ENCODE measurements at places on chromosomes 5 and 9.
A peak's percentile ranks its signal among the peaks of the same experiment; 100 is the strongest.

GRCh38 chr9:17978773-17979172 lies 399.9 kb downstream of the SH3GL2 start:
- no peak for DNase-seq

DNA sequence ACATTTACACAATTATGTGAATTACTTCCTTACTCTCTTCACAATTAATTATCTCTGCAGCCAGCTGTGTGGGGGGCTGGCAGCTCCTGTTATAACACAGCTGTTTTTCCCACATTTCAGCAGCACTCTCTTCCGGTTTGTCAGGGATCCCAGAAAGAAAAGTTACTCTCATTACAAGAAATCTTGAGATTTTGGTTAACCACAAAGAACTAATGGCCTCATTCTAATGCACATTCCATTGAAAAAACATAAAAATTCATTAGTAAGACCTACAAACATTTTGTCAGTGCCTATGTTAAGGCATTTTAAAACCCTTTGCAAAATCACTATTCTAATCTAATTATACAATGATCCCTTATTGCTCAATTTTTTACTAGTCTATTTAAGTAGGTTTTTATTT lies 64.1 kb downstream of the PDE4D start:
- peak; percentile 45 for DNase-seq

GRCh38 chr9:107488375-107489143 lies 1.0 kb downstream of the KLF4 start:
- DNase-seq, result peak; percentile 83

DNA sequence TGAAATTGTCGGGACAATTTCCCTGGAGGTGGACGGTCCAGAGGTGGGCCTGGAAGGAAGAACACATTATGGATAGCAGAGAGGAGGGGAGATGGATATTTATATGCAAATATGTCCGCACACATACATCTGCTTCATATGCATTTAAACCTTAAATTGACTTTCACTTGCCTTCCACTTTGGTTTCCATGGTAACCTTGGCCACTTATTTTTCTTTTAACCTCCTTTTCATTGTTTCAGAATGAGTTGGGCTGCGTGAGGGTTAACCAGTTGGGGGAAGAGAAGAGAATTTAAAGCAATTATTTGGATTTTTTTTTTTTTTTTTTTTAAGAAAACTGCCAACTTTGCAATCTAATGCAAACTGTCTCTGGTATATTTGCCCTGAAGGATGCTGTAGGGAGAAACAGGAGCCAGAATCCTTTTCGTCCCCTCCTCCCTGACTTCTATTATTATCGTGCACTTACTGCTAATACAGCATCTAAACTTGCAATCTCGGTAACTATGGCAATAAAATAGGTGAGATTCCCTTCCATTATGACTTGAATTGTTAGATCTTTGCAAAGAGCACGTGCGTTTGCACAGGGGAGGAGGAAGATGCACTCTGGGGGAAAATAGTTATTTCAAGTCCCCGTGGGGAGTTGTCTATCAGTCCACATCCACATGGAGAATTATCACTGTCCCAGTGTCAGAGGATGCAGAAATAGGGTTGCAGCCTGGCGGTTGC lies 35.6 kb downstream of the TLR4 start:
- no peak for DNase-seq

DNA sequence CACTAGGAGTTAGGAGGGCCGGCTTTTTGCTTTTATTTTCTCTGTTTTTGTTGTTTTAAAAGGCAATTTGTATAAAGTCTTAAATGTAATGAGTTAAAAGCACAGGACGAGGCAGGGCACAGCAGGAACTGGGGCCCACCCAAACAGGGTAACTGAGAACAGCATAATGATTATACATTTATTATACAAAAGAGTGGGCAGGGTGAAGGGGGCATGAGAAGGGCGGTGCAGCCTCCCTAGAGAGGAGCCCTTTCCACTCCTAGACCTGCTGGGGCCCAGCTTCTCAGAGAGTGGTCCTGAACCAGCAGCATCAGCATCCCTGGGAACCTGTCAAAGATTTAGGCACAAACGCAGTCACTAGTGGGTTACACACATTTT lies 438.0 kb downstream of the AGTPBP1 start:
- no peak for DNase-seq

- DNase-seq, result peak; percentile 25
Measured at GRCh38 chr9:29212397-29213387, 1639.4 kb upstream of the C9orf72 start.

- DNase-seq, result no peak
Measured at GRCh38 chr9:72527801-72528195, 6.4 kb downstream of the TMC1 start.

DNA sequence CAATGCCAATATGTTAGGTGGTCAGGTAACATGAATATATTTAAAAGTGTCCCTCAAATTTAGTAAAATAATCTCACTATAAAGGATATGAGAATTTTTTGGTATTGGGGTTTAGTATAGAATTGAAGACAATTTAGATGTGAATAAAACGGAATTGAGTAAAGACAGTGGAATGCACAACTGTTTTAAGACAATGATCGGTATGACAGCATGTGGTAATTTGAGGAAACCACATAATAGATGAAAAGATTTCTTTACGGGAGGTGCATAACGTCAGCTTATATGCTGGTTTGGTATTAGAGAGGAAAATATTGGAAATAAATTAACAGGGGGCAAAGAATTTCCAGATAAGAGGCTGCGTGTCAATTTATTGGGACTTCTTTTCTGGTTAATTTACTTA lies 1043.2 kb downstream of the CDH18 start:
- no peak for DNase-seq

GRCh38 chr9:27856054-27856453 lies 282.8 kb upstream of the C9orf72 start:
- no peak for DNase-seq

Measured in femur (tissue), 1 donor.